Hypothalamus (tissue), 51 donors: ENCODE measurements at places on chromosomes 3 and 15.

GRCh38 chr3:121998611-121999473 lies 23.2 kb downstream of the ILDR1 start:
- DNase-seq: no peak

- no peak for DNase-seq
Observed at GRCh38 chr3:149339931-149340309, 6.5 kb upstream of the TM4SF18 start.

- no peak for DNase-seq
Observed at GRCh38 chr3:17261627-17262369, 377.0 kb downstream of the PLCL2 start.

- no peak for DNase-seq
Observed at GRCh38 chr15:77019521-77020331, 24.8 kb downstream of the PSTPIP1 start.

DNA sequence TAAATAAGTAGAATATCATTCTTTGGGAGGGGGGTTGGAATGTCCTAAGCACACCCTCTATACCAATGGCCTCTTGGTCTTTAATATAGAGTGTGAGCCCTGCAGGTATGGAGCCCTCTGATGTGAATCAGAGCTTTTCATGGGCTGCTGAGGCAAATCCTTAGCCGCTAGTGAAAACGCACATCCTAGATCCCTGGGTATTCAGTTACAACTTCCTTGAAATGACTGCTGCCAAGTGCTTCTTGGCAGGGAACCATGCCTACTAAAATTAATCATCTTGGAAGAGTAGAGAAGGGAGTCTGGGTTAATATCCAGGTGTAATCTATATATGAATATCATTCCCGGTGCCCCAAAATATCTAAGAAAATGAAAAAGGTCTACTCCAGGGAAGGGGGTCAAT lies 109.1 kb downstream of the POLQ start:
- DNase-seq: no peak

GRCh38 chr3:37625051-37625450 lies 236.6 kb upstream of the CTDSPL start:
- no peak for DNase-seq

DNA sequence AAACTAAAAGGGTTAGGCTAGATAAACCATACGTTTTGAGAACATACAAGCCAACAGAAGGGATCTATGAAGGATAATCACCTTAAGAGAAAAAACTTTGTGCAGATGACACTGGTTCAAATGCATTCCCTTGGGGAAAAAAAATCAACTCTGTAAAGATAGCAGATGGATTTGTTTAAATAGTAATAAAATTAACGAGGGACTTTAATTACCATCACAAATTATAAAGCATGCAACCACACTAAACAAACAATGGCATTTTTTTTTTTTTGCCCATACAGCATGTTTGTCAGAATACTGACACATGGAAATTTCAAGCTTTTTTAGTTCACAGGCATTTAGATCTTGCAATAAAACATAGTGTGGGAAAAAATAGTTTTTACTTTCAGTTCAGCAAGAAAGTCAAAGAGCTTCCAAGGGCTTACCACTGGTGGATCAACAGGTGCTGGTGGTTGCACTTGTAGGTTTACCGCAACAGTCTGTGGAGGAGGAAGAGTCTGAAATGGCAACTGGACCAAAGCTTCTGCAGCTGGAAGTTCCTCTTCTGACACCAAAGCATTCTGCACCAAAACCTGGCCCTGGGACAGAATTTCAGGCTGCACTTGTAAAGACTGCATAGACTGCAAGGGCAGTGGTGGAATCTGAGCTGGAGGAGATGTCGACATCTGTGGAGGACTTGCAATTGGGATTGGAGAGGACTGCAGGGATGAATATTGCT lies 53.1 kb downstream of the PHC3 start:
- DNase-seq: no peak

- DNase-seq: no peak
Observed at GRCh38 chr15:28915935-28916334, 30.2 kb downstream of the APBA2 start.

DNA sequence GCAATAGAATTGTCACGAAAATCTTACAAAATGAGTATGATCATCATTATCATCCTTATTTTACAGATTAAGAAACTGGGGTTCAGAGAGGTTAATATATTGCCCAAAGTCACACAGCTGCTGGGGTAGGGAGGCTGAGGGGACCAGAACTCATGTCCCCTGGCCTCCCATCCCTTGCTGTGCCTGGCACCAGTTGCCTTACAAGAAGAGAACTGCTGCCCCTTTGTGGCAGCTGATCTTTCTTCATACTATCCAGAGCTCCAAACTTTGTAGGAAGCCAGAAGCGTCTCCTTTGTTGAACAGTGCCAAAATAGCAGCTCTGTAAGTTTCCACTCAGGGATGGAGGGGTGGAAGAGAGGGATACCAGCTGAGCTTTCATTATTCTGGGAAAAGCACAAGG lies 236.8 kb upstream of the TBC1D5 start:
- no peak for DNase-seq

DNA sequence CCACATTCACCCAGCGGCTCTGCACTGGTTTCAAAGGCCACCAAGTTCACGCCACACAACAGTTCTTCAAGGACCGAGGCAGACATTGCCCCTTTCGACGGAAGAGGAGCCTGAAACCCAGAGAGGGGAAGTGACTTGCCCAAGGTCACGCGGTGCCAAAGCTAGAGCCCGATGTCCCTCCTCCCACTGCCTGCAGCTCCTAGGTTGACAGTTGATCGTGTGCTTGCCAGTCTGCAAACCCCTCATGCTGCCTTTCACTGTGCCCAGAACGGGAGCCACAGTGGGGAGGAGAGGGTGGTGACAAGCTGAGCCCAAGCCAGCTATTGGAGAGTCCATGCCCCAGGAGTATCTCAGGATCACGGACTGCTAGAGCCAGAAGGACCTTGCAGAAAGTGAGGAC lies 230.9 kb downstream of the XXYLT1 start:
- no peak for DNase-seq

GRCh38 chr3:143998266-143998665 lies 26.6 kb downstream of the DIPK2A start:
- no peak for DNase-seq

- DNase-seq: no peak
Observed at GRCh38 chr15:75725006-75725718, 12.5 kb upstream of the CSPG4 start.

DNA sequence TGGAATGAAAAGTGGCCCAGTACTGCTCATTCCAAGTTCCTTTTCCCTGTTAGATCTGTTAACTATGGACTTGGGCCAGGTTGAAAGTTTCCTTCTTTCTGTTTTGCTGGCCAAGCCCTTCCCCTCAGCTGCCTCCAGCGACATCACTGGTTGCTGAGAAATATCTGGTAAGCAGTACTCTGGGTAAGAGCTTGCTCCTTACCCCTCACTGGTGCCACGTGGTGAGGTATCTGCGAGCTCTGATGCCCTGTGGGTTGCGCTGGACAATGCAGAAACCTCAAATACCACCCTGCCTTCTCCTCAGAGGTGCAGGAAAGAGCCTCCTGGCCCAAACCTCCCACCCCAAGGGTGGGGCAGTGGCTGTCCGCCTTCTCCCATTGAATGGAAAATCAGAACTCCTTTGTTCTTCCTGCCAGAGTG lies 42.9 kb upstream of the APH1B start:
- no peak for DNase-seq

DNA sequence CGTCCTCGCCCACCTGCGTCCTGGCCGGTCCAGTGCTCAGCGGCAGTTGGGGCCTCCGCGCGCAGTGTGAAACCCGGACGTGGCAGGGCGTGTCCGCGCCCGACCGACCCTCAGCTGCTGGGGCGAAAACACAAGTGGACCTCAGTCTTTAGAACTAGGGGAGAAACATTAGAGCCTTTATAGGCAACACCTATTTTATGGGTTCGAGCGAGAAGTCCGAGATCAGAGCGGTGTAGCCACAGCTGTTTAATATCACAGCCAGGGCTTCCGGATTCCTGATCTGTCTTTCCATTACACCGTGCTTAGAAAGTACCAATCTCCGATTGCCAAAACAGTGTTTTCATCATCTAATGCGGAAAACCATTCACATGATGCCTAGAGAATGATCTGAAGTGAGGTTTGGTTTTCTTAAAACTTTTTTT lies 506 bp downstream of the RAD51 start:
- no peak for DNase-seq

- no peak for DNase-seq
Observed at GRCh38 chr15:66798426-66799061, 96.5 kb downstream of the SMAD6 start.

GRCh38 chr15:97684249-97684648 lies 276.3 kb upstream of the ARRDC4 start:
- no peak for DNase-seq

DNA sequence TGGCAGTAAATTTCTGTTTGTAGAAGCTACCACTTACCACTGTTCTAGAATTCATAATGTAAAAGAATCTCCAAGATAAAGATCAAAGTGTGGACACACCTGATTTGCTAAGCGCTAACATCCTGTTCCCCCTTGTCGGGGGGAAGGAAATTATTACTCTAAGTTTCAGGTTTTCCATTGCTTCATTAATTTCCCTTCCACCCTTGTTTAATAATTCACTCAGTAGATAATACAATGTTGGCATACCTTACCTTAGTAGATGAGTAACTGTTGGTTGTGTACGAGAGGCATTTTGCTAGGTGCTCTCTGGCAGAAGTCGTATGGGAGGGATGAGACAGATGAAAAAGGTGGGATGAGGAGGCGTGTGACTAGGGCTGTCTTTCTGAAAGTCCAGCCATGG lies 641.2 kb upstream of the ARRDC4 start:
- no peak for DNase-seq

GRCh38 chr3:34213478-34213877 lies 415.0 kb downstream of the PDCD6IP start:
- DNase-seq: peak; percentile 6

DNA sequence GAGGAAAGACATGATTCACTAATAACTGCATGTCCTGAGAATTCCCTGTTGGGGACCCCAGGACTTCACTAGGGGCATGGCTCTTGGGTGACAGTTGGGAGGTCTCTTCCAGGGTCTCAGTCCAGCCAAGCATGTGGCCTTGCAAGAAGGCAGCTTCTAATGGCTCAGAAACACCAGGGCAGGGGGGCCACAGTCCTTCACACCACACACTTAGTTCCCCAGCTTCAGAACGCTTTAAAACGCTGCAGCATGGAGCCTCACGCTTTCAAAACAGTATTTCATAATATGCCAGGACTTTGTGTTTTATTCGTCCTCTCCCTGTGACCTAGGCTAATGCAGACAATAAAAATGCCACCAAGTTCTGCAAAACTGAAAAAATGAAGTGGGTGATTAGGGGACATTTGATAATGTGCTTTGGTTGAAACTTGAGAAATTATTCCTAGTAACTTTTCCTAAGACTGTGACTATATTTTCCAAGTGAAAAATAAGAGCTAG lies 48.4 kb upstream of the LIMD1 start:
- DNase-seq: no peak

DNA sequence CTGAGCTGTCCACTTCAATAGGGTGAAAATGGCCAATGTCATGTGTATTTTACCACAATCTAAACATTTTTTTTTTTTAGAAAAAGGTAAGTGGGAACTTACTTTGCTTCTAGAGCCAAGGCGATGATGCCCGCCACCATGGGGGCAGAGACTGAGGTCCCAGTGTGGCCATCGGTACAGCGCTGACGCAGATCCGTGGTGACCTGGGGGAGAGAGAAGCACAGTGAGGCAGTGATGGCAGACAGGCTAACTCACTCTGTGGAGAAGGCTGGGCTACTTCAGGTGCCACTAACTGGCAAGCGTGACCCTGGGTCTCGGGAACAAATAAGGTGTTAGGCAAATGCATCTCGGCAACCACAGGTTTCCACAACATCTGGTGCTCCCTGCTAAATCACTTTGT lies 94.3 kb upstream of the SNRPA1 start:
- DNase-seq: no peak

- DNase-seq: no peak
Observed at GRCh38 chr3:125645616-125646015, 50.3 kb upstream of the OSBPL11 start.

GRCh38 chr3:193782747-193783146 lies 189.7 kb downstream of the OPA1 start:
- no peak for DNase-seq

GRCh38 chr3:197447057-197447456 lies 108.7 kb downstream of the BDH1 start:
- DNase-seq: no peak
